NCI-H1105 treated with DMSO at 0.1 percent for 48 hours (cell line): ENCODE measurements at places on chromosomes 11 and 22.

DNA sequence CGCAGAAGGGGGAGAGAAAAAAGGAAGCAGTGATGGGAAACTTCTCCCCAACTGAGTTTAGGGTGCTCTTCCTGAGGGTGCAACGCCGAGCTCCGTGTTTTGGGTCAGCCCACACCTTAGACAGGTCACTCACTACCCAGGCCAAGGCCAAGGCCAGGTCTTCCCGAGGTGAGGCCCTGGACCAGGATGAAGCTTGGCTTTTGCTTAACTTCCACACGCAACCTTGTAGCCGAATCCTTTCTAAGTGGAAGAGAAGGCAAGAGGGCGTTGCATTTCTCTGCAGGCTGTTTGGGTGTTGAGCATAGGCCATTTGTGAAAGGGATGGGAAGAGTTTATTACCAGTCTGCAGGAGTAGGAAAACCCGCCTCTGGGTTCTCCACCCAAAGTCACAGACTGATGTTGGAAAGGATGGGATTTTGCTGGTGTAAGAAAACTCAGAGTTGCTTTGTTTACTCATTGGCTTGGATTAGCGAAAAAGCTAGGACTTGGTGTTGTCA is 1.5 kb downstream of the KREMEN1 start:
- no peak for DNase-seq

GRCh38 chr11:44066732-44067141 is 667 bp downstream of the ACCS start:
- peak; percentile 33 for DNase-seq

DNA sequence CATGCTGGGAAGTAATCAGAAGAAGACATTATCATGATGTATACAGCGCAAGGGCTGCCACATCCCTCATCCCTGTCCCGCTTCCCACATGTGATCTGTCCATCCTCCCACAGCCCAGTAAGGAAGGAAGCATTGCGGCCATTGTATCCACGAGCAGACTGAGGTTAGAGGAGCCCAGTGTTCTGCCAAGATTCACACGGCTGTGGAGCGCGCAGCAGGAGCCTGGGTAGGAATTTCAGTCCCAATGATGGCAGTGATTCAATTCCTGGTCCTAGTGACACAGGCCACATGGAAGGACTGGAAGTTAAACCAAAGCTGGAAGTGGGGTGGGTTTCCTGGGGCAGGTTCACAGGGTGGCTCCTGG is 89.2 kb downstream of the RTL6 start:
- no peak for DNase-seq

DNA sequence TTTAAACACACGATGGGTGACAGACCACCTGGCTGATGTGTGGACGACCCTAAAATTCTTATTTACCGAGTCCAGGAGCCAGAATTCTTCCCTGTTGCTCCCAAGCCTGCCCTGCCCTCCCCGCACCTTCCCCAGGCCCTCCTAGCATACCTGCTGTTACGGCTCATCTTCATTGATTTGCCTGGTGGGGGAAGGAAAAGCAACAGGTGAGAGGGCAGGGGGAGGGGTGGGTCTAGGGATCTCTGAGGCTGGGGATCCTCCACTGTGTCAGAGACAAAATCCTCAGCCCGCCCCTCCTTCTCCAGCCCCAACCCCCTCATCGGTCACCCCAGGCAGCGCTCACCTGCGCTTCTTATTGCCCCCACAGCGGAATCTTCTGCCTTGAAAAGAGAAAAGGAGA is 4.0 kb downstream of the FXYD2 start:
- DNase-seq: no peak

DNA sequence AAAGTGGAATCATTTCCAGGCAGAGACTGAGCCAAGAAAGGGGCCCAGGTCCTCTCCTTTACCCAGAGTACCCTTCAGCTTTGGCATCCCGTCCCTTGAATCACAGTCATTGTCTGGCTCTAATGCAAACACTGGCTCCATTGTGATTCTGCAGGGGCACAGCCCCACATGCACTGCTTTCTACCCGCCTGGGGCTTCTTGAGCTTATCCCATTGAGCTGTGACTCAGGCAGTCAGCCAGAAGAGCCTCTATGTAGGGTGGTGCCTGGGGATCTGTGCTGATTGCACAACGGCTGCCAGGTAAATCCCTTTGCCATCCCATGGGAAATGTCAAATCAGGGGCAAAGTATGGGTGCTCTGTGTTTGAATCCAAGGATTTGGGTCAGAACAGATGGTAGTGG is 88.9 kb downstream of the RASSF10 start:
- no peak for DNase-seq

GRCh38 chr22:42902875-42903510 is 45.9 kb upstream of the ARFGAP3 start:
- DNase-seq: no peak

DNA sequence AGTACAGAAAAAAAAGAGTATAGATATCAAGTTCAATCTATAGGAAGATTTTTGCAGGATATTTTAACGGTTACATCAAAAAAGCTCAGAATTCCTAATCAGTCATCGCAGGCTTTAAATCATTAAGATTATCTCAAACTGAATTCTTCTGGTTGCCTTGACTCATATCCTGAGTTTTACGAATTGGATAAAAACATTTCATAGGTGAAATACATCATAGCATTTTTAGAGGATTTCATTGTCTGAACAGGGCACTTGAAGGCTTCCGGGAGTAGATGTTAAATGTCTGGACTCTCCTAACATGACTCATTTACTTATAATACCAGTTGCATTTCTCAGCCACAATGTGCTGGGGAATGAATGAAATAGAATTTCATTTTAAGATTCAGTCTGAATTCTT is 2216.6 kb upstream of the RAG2 start:
- no peak for DNase-seq

GRCh38 chr11:66285250-66285947 is 3.5 kb downstream of the YIF1A start:
- no peak for DNase-seq

DNA sequence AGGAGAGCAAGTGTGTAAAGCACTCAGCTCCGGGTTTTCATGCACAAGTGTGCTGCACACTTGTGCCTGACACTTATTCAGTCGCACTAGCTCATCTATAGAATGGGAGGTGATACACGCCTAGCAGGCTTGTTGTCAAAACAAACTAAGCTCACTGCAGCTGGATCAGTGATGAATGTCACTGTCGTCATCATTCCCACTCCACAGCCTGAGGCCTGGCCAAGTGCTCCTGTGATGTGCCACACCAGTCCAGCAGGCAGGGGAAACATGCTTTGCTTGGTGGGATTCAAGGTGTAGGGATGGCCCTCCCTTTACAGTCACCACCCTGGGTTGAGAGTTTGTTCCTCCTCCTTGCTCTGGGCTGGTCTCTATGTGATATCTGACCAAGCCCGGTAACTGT is 6.8 kb downstream of the MPST start:
- DNase-seq: no peak

DNA sequence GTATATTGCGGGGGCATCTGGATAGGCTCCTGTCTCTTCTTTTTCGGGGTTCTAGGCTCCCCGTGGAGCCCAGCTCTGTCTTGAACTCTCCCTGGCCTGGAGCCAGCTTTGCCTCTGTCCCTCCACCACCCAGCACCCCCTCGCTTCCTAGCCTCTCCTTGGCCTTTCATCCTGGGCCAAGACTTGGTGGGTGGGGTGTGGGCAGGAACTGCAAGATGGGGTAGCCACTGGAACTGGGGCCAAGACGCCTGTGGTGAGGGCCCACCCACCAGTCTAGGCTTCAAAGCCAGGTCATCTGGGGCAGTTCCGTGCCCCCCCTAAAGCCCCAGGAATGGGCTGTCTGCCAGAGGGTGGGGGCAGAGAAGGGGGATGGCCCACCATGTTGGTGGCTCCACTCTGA is 1.7 kb upstream of the CRYBB1 start:
- DNase-seq: no peak

- peak; percentile 7 for DNase-seq
These were observed 913 bp downstream of the ZNHIT2 start for GRCh38 chr11:65116370-65117205.

GRCh38 chr11:111937844-111938243 is 701 bp downstream of the DIXDC1 start:
- DNase-seq: no peak

GRCh38 chr11:131092469-131092868 is 176.2 kb upstream of the SNX19 start:
- DNase-seq: no peak

GRCh38 chr11:70066628-70067027 is 11.5 kb upstream of the ANO1 start:
- DNase-seq: no peak

GRCh38 chr22:19108807-19109197 is 13.4 kb downstream of the DGCR2 start:
- no peak for DNase-seq
